ENCODE measurements at places on chromosomes 16 and 17. TPM values are rescaled to one million over a fixed set of nuclear protein-coding genes. Genes with fewer than 3 reads are reported as not detected.
A peak's percentile ranks its signal among the peaks of the same experiment; 100 is the strongest.

RCVRN gene
- total RNA-seq, result not detected

ASPA gene
- 3.8 TPM for total RNA-seq

SCARF1 gene
- total RNA-seq, result 12.4 TPM

SLC13A5 gene
- not detected for total RNA-seq

CDH15 gene
- total RNA-seq, result not detected

ATXN7L3 gene
- 40.8 TPM for total RNA-seq

HIGD1B gene
- 20.4 TPM for total RNA-seq

LDHD gene
- 71.8 TPM for total RNA-seq

PGS1 gene
- 16.7 TPM for total RNA-seq

DNA sequence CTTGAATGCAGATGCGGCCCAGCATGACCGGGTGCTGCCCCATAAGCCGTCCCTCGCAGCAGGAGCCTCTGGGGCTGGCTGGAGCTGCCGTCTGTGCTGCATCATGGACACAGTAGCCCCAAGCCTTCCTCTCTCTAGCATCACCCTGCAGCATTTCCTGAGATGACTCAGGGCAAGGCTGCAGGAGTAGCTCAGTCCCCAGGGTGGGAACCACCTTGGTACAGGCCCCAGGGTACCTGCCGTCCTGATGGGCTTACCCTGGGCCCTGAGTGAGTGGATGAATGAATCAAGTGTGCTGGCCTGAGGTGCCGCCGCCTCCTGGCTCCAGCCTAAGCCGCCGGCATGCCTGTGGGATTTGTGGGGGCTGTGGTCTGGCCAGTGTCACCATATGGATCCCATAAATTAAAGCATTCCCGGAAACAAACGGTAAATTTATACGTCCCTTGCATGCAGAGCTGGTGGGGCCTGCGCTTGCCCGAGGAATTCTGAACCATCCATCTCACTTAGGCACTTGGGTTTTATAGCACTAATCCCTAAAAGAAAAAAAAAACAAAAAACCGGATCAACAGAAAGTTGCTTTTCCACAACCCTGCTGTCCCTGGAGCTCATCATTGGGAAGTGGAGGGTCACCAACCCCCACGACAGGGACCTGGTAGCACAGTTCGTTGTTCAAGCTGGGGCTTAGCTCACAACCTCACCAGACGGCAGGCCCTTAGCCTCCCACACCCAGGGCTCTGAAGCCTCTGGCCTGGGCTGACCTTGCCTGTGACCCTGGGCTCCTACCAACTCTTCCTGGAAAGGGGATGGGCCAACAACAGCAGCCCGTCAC is 242.6 kb upstream of the CIBAR2 start:
- no peak for DNase-seq

GRCh38 chr17:5234645-5235576 is at the start of gene SCIMP:
Gene SCIMP (minus strand): TSS chr17:5234860. CDS start chr17:5234755, 105 bp downstream.
- peak; percentile 73 for DNase-seq

DNA sequence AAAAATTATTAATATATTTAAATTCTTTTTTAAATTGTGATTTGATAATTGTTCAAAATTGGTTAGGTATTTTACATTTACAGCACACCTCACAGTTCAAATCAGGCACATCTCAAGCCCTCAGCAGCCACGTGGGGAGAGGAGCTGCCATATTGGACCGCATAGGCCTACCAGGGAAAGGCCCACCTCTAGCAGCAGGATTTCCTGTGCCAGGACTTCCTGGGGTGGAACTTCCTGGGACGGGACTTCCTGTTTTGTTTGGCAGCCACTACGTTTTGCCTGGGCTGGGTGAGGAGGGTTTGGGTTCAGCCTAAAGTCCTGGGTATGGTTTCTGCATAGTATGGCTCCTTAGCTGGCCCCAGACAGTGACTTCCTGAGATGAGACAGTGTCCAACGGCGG is 298.5 kb upstream of the FOXF1 start:
- no peak for DNase-seq

DNA sequence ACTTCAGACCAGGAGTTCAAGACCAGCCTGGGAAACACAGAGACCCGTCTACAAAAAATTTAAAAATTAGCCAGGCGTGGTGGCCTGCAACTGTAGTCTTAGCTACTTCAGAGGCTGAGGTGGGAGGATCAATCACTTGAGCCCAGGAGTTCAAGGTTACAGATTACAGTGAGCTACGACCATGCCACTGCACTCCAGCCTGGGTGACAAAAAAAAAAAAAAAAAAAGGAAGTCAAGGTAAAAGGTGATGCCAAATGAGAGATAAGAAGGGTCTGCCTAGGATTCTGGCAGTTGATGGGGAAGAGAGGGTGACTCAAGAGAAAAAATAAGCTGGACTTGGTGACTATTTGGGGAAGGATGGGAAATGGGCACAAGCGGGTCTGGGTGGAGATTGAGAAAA is 32.5 kb downstream of the MYO18A start:
- DNase-seq, result no peak

DNA sequence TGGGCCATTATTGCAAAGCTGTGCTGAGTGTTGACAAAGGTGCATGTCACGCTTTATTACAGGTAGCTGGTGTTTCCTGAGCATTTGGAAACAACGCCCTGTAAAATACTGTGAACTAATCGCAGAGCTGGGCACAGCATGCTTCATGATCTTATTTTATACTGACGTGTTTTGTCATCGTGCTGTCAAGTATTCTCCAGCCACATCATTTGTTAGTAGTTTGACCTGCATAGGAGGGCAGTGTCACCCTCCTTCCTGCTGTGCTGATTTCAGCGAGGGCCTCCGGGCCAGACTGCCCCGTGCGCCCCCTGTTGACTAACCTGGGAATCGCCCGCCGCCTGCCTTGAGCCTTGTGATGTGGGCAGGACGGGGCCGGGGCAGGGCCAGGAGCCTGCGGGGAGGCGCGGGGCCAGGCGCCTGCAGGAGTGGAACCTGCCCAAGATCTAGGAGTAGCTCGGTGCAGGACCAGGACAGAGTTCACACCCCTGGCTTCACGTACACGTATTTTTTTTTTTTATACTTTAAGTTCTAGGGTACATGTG is 820.7 kb downstream of the KCNJ18 start:
- DNase-seq, result no peak

DNA sequence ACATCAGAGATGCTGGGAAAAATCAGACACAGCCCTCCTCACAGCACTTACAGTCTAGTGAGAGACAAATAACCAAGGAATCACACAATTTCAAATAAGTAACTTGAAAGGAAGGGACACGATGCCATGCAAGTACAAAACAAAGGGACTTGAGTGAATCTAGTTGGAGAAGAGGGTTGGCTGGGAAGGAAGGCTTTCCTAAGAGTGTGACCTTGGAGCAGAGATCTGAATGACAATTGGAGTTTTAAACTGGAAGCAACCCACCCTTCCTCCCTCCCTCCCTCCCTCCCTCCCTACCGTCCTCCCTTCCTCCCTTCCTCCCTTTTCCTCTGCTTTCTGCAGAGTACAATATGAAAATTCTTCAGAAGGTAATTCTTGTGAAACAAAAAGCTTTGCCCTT is 31.1 kb downstream of the ADAMTS18 start:
- no peak for DNase-seq

GRCh38 chr17:58006560-58006923 is 504 bp downstream of the SRSF1 start:
- peak; percentile 86 for DNase-seq

DNA sequence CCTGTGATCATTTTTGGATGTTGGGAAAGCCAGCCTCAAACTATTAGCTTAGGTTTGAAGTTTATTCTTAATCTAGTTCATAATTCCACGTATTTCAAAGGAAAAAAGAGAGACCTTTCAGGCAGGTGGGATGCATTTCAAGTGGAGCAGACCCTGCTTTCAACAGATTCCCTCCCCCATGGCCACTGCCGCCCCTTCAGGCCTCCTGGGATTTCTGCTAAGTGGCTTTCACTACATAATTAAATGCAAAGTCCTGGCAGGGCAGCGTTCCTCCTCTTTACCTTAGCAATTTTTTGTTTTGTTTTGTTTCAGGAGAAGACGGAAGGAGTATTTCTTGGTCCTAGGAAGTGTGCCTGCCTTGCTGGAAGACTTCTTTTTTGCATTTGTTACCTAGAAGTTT is 36.6 kb downstream of the MAF start:
- DNase-seq, result no peak

- DNase-seq, result no peak
Measured at GRCh38 chr17:35192708-35193107, 1.5 kb downstream of the SLC35G3 start.

GRCh38 chr17:57068222-57068658 is 16.8 kb upstream of the AKAP1 start:
- DNase-seq, result no peak

GRCh38 chr17:82985973-82986372 is 93.4 kb upstream of the METRNL start:
- DNase-seq, result no peak

DNA sequence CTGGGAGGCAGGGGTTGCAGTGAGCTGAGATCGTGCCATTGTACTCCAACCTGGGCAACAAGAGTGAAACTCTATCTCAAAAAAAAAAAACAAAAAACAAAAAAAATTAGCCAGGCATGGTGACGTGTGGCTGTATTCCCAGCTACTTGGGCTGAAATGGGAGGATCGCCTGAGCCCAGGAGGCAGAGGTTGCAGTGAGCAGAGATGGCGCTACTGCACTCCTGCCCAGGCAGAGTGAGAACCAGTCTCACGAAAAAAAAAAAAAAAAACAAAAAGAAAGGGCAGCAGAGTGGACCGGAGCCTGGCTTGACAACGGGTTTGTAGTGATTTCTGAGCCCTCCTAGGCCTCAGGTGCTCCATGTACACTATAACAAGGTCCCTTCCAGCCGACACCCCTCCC is 33.1 kb downstream of the PEMT start:
- DNase-seq, result no peak

- DNase-seq, result peak; percentile 13
Measured at GRCh38 chr17:50145532-50146229, 4.8 kb downstream of the PPP1R9B start.

DNA sequence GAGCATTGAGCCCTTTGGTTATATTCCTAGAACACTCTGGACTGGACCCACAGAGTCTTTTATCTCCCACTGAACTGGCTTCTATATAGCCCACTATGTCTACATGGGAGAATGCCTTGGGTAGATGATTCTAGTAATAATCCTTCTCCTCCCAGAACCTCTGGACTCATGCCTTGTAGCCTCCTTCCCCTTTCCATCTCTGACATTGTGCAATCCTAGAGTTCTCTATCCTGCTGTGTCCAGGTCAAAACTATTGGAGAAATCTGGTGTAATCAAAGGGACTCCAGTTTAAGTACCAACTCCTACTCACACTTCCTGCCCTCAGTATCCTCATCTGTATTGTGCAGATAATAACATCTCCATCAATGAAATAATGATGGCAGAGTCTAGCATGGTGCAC is 9.1 kb downstream of the RCVRN start:
- no peak for DNase-seq

DNA sequence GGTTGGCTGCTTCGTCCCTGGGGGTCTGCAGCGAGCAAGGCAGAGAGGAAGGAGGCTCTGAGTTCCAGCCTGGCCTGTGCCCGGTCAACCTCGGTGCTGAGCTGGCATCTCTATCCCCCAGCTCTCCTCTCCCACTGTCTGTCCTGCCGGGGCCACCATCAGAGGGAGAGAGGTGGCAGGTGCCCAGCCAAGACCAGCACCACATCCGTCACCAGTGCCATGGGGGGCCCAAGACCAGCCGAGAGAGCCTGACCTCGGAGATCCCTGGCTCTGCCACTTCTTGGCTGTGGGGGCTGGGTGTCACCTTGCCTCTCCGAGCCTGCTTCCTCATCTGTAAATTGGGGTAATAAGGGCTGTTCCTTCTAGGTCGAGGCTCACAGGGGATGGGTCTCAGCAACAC is 560 bp upstream of the P2RX1 start:
- peak; percentile 57 for DNase-seq

- DNase-seq, result no peak
Measured at GRCh38 chr17:13554231-13554630, 47.5 kb downstream of the HS3ST3A1 start.

- DNase-seq, result no peak
Measured at GRCh38 chr16:1088295-1089170, 7.5 kb downstream of the C1QTNF8 start.

- DNase-seq, result no peak
Measured at GRCh38 chr16:71775949-71776348, 32.7 kb downstream of the AP1G1 start.

DNA sequence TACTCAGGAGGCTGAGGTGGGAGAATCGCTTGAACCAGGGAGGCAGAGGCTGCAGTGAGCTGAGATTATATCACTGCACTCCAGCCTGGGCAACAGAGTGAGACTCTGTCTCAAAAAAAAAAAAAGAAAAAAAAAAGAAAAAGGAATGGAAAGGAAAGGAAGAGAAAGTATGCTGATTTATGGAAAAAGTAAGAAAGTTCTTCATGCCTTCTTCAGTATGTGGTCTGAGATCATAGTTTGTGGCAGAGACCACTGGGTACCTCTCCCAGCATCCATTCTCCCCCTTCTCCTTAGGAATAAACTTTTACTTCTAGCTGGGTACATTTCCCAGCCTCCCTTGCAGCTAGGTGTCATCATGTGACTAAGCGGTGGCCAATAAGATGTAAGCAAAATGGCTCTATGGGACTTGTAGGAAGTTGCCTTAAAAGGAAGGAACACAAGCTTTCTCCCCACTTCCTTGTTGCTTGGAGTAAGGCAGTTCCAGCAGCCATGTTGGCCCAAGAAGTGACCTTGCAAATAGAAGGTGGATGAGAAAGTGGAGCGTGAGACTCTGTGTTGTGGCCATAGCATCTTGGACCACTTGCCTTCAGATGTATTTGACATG is 26.1 kb upstream of the XPO6 start:
- no peak for DNase-seq

- no peak for DNase-seq
Measured at GRCh38 chr16:53771655-53772497, 67.9 kb downstream of the FTO start.

DNA sequence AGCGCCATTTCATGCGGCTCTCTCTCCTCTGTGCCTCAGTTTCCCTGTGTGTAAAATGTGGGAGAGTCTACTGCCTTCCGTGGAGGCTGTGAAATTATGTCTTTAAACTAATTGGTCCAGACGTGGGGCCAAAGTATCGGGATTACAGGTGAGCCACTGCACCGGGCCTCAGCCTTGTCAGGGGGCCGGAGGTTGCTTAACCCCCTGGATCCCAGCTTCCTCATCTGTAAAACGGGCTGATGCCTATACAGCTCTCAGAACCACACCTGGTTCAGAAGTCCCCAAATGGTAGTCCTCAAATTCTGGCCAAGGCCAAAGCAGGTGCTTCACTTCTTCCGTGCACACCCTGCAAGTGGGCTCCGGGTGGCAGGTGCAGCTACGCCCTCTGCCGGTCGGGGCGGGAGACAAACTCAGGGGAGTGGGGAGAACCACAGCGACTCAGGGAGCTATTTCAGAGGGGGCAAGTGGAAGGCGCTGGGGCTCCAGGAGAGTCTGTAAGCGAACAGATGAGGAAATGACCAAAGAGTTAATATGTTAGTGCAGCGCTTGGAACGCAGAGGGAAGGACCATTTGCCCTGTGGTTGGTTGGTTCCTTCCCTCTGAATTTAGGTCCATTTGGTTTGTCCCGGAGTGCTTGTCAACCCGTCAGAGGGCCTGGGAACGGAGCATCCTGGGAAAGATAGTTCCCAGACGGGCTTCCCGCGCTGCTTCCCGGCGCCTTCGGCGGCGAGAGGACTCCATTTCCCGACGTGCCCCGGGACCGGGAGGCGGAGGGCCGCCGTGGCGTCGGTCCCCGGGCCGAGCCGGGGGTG is at the start of gene MGRN1:
TSS of gene MGRN1 (plus strand) at position 812 of the 812 bp plus-strand sequence. CDS start 135 bp downstream, outside the sequence.
- peak; percentile 95 for DNase-seq

- DNase-seq, result no peak
Measured at GRCh38 chr17:78806451-78806850, 24.4 kb upstream of the CYTH1 start.
